Activated CD4-positive, alpha-beta T cell treated with anti-CD3 and anti-CD28 coated beads for 24 hours (primary cell): ENCODE measurements at places on chromosomes 5 and 9.

GRCh38 chr5:14767735-14768507 lies 103.4 kb downstream of the OTULIN start:
- no peak for DNase-seq

DNA sequence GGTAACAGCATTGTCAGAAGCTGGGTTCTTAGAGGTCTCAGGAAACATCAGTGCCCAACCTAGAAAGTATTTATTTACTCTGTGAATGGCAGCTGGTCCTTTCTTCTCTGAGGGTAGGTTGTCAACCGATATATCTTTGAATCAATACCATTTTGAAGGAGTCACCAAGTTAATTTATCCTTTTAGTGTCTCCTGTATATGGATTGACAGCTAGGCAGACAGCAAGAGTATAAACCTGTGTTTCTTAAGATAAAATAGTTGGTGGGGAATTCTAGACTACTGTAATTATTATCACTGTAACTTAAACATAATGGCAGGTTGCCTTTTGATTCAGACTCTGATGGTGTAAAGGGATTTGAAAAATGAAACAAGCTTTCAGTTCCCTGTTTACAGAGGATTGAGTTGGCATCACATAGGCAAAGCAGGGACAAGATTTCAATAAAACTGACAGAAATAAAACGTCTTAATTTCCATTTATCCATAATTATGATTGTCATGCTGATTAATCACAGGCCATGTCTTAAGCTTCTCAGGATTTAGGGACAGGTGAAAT lies 190.8 kb upstream of the HAPLN1 start:
- no peak for DNase-seq

- DNase-seq: no peak
These were observed 95.3 kb upstream of the SLC28A3 start for GRCh38 chr9:84435902-84436301.

DNA sequence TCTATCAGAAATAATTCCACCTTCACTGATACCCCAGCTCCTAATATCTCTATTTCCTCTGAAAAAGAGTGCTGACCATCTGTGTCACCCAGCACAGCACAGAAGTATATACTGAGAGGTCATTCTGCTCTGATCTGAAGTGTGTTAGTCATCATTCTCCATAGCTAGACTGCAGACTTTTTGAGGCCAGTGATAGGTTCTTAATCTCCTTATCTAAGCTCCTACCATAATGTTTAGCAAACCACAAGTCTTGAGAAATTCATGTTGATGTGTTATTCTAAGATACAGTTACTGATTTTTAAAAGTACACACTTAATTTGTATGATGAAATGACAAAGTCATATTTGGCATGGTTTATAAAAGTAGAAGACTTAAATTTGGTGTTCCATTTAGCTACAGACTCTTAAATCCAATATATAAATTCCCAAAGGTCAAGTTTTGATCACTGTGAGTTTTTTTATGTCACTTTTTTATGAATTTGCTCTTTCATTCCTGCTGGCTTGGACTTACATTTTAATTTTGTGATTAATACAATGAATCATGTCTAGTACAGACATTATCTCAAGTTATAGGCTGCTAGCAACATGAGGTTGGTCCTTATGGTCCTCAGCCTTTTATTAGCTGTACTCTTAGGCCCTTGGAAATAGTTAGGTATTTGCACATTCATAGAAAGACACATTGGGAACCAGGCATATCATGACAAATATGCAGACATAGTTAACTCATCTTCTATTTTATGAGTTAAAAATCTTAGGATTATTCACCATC lies 380.8 kb downstream of the EBF1 start:
- DNase-seq: no peak

DNA sequence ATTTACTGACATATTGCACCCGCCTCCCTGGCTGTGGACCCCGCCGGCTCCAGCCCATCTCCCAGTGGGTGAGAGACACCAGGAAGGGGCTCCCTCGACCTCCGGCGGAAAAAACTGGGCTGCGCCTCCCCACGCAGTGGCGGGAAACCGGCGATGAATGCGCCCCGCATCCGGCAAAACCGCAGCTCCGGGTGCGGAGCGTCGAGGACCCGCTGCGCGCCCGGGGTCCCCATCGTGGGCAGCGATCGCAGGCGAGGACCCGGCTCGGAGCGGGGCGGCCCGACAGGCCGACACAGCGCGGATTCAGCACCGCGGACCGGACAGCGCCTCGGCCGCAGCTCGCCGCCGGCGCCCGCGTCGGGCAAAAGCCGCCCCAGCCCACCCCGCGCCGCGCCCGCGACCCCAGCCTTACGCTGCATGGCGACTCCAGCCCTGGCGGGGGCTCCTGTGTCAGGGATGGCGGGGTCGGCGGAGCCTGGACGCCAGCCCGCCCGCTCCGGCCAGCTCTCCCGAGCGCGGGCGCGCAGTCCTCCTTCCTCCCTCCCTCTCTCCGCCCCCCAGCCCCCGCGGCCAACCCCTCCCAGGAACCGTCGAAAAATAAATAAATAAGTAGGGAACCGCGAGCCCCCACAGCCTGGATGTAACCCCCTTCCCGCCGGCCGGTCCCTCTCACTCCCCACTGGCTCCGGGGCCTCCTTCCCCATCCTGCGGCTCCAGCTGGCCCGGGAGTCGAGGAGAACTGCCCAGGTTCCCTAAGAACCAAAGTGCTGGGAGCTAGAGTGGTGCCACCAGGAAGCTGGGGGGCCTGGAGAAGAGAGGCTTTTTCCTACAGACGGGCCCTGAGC lies 3.1 kb downstream of the LHX3 start:
- no peak for DNase-seq

DNA sequence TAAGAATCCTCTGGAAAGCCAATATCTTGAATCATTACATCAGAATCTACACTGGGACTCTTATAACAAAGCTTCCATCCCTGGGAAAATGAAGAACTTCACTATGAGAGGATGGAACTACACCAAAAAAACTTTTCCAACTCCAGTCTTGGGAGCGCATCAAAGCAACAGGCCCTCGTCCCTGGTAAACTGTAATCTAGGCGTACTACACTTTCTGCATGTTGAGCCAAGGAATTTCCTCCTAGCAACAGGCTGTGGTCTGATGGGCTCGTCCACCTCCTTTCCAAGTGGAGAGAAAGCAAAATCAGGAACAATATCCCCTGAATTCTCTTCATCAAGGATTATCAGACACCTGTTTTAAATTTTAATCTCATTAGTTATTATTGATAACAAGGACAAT lies 94.1 kb downstream of the NFIB start:
- DNase-seq: no peak

DNA sequence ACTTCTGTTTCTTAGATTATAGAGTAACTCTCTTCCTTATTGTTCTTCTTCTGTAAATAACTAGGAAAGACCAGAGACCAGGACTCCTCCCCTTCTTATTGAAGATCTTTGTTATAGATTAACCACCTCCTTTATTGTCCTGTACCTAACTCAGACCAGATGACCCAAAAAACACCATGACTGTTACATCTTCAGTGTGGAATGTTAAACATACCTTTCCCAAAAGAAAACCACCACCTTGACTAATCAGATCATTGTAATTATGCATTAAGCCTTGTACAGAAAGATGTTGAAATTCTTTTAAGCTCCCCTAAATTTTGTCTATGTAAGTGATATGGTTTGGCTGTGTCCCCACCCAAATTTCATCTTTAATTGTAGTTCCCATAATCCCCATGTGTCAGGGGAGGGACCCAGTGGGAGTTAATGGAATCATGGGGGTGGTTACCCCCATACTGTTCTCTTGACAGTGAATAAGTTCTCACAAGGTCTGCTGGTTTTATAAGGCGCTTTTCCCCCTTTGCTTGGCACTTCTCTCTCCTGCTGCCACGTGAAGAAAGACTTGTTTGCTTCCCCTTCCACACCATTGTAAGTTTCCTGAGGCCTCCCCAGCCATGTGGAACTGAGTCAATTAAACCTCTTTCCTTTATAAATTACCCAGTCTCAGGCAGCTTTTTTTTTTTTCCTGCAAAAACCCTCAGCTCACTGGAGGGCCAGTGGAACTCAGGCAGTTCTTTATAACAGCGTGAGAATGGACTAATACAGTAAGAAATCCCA lies 26.3 kb downstream of the ARSB start:
- DNase-seq: no peak

- DNase-seq: no peak
These were observed 443.9 kb downstream of the TLE1 start for GRCh38 chr9:81245254-81245956.

GRCh38 chr5:27008604-27009539 lies 29.5 kb downstream of the CDH9 start:
- DNase-seq: no peak

- no peak for DNase-seq
These were observed 24.9 kb upstream of the SLCO6A1 start for GRCh38 chr5:102523541-102524175.

DNA sequence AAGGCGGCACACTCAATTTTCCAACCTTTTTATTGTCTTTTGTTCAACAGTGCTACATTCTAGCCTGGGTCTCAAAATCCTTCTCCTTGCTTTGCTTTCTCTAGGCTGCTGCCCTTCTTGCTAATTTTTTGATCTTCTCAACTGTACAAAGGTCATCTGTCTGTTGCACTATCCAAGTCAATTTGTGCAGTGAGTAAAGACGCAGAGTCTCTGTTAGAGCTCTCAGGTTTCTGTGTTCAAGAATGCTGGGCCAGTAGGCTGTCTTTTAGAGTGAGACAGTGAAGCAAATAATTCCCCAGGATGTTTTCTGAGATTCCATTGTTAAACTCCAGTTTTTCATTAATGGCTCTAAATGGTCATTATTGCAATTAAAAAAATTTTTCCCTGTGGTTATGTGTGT lies 255.7 kb upstream of the ACTBL2 start:
- no peak for DNase-seq

GRCh38 chr5:143525176-143525575 lies 121.7 kb upstream of the NR3C1 start:
- DNase-seq: no peak

DNA sequence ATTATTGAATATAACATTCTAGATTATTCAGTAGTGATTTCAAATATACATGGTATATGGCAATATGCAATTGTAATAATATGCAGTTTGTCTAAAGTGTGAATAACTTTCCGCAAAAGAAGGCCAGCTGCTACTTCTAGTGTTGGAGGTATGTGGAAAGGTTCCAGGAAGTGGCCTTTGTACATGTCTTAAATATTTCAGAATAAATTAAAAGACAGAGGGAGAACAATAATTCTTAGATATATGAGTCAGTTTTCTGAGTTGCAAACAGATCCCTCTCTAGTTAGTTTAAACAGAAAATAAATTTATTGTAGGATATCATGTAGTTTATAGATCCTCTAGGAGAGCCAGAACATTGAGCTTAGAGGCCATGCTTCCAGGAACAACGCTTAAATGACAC lies 210.8 kb upstream of the ELL2 start:
- no peak for DNase-seq

DNA sequence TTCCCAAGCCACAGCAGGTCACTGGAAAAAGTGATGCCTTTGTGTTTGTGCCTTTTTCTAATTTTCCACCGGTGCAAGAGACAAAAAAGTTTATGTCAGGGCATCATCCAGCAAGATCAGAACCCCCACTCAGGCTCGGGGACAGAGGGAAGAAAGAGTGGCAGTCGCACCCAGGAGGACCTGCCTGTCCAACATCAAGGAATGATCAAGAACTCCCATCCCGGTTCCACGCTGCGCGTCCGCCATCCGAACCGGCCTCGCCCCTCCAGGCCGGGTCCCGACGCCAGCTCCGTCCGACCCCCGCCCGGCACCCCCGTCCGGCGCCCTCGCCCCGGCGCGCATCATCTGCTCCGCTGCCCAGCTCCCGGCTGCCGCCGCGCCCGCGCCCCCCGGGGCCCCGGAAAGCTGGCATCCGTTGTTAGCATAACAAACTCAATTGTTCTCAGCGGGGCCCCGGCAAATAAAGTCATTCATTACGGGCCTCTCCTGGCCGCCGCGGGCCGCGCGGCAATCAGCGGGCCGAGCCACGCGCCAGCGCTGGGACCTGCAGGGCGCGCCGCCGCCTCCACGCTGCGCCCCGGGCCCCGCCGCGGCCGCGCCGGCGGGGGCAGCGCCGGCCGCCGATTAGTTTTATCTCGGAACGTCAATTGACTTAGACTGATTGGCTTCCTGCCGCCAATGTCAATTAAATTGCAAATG lies 48.1 kb downstream of the PAX5 start:
- DNase-seq: no peak

GRCh38 chr5:74103131-74104023 lies 477.4 kb downstream of the ARHGEF28 start:
- DNase-seq: no peak

GRCh38 chr5:112718344-112718743 lies 19.3 kb upstream of the APC start:
- DNase-seq: no peak

GRCh38 chr9:123541411-123541810 lies 185.4 kb downstream of the CRB2 start:
- DNase-seq: no peak

GRCh38 chr9:130172161-130172857 lies at the start of gene NCS1:
NCS1 (plus strand) TSS chr9:130172404; CDS start chr9:130172664, 260 bp downstream.
- DNase-seq: peak; percentile 28

DNA sequence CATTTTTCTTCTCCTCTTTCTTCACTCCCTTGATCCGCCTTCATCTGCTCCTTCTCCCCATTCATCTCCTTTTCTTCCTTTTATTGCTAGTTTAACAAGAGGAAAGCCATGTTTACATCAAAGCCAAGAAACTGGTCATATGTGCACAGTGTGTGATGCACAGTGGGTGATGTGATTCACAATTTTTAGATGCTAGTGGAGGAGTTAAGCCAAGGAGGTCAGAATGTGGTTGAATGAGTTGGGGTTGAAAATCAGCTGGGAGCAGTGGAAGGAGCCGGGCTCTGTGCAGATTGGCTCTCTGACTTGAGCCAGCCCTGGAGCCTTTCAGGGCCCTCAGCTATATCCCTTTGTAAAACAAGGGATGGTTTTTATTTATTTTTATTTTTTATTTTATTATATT lies 7.3 kb downstream of the ACER2 start:
- no peak for DNase-seq

- peak; percentile 35 for DNase-seq
These were observed 23.9 kb downstream of the TPPP start for GRCh38 chr5:669111-669841.

DNA sequence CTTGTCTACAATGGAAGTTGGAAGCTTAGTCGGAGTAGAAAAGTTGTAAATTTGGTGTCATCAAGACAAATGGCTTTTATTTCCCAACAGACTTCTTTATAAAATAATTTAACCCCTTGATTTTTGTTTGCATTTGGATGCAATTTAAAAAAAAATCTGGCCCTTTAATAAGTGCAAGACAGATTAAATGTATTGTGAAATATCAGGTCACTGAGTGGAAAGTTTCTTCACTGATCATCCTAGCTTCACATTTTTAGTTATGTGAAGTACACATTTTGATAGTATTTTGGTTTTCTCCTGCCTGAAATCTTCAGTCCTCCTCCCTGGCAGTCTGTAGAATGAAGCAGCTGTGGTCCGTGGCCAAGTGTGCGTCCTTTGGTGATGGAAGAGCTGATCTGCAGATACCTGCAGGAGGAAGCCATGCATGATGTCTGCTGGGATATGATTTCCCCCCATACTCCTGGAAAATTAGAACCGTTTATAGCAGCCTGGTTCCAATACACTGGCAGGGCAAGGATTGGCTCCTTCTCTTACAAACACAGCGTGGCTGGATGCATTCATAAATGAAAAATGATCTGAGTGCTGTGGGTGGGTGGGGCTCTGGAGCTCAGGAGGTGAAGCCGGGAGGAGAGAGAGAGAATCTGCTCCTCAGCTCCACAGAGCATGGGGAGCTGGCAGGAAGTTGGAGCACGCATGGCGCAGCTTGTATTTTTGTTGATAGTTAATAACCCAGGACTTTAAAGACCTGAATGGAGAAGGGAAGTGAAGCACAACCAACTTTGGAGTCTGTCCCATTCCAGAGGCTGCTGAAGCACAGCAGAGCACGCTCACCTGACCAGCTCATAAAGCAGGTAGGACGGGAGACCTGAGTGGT lies 238.4 kb downstream of the GOLPH3 start:
- DNase-seq: no peak

- DNase-seq: no peak
These were observed 208.4 kb downstream of the PDE4D start for GRCh38 chr5:59685191-59685530.
